Endothelial cell of umbilical vein (primary cell): ENCODE measurements at places on chromosomes 3 and 15.

DNA sequence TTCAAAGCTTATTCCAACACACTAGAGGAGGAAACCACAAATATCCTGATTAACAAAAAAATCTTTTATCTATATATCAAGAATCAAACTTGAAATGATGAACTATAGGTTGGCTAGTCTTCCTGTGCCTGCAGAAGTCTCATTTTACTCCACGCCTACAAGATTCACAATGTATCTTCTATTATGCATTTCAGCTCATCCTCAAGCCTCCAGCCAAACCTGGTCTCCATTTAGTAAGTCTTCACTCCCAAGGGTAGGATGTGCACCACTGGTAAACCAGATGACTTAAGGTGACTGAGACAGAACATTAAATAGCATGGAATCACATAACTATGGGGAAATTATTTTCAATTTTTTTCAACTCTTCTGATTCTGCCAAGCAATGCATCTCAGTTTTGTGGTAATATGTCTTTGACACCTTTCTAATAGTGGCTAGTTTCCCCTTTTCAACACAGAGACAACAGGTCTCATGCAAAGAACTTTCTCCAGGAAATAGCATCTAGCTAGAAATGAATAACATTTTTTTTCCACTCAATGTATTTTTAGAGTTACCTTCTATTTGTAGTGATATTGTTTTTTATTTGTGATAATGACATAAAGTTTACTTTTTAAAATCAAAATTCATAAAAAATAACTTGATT, 166.9 kb downstream of the TNIK start:
- H3K27ac ChIP-seq = no peak overlapping the region
- H3K36me3 ChIP-seq = no peaks in the 10 kb centered on the region
- no peak overlapping the region for H3K4me3 ChIP-seq

GRCh38 chr3:170585937-170586310, at the start of gene SLC7A14:
TSS of gene SLC7A14 (minus strand) at chr3:170586075. CDS start at chr3:170526936, 59,139 bp downstream.
- peaks cover 12% of the 10 kb centered on the region for H3K4me1 ChIP-seq
- no peak within 1 kb of the TSS for H3K27ac ChIP-seq
- H3K4me3 ChIP-seq = peak within 1 kb of the TSS; percentile 32
- peaks cover 33% of the 10 kb centered on the region for H3K27me3 ChIP-seq

GRCh38 chr15:64843991-64844390, 2.3 kb downstream of the PLEKHO2 start:
- H3K36me3 ChIP-seq = no peaks in the 10 kb centered on the region
- H3K4me3 ChIP-seq = no peak overlapping the region
- DNase-seq = no peak
- no peaks in the 10 kb centered on the region for H3K27me3 ChIP-seq
- H3K27ac ChIP-seq = no peak overlapping the region
- peaks cover 41% of the 10 kb centered on the region for H3K4me1 ChIP-seq

GRCh38 chr3:37762698-37763097, 99.0 kb upstream of the CTDSPL start:
- H3K27me3 ChIP-seq = no peaks in the 10 kb centered on the region
- H3K27ac ChIP-seq = no peak overlapping the region
- H3K36me3 ChIP-seq = no peaks in the 10 kb centered on the region

GRCh38 chr3:89368846-89369245, 261.4 kb downstream of the EPHA3 start:
- no peaks in the 10 kb centered on the region for H3K4me1 ChIP-seq
- H3K27ac ChIP-seq = no peak overlapping the region

DNA sequence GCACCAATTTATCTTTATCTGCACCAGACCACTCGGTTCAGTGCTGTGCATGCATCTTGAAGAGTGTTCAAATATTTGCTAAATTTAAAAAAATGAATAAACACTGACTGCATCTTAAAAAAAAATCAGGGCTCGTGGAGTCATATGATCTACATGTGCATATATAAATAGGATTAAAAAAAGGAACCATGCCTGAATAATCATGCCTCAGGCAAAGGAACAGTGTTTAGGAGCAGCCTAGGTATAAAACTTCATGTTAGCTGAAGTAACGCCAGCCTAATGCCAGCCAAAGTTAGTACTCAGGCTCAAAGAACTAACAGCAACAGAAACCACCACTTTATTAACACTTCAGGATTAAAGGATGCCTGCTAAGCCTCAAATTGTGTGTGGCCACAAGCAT, 9.5 kb downstream of the ABCC5 start:
- no peak for DNase-seq
- H3K27ac ChIP-seq = no peak overlapping the region
- H3K27me3 ChIP-seq = no peaks in the 10 kb centered on the region
- H3K36me3 ChIP-seq = no peaks in the 10 kb centered on the region
- peaks cover 15% of the 10 kb centered on the region for H3K4me1 ChIP-seq
- H3K4me3 ChIP-seq = no peak overlapping the region

GRCh38 chr3:145752576-145752975, 408.4 kb downstream of the PLOD2 start:
- no peak for DNase-seq
- H3K27ac ChIP-seq = no peak overlapping the region
- no peaks in the 10 kb centered on the region for H3K4me1 ChIP-seq

DNA sequence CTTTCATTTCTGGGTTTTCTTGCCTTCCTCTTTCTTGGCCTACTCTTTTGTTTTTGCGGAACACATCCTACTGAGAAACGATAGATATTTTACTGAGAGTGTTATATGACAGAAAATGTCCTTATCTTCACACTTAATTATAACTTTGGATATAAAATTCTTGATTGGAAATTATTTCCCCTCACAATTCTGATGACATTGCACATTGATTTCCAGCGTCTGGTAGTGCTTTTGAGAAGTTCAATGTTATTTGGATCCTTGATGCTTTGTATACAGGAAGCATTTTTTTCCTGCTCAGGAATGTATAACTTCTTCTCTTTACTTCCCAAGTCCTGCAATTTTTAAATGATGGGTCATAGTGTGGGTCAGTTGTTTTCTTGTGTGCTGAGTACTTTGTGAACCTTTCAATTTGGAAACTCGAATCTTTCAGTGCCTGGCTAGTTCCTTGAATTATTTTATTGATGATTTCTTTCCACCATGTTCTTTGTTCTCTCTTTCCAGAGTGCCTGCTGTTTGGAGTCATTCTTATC, 183.9 kb downstream of the PDCD6IP start:
- H3K4me1 ChIP-seq = no peaks in the 10 kb centered on the region
- no peak overlapping the region for H3K4me3 ChIP-seq
- H3K27me3 ChIP-seq = no peaks in the 10 kb centered on the region
- no peaks in the 10 kb centered on the region for H3K36me3 ChIP-seq

DNA sequence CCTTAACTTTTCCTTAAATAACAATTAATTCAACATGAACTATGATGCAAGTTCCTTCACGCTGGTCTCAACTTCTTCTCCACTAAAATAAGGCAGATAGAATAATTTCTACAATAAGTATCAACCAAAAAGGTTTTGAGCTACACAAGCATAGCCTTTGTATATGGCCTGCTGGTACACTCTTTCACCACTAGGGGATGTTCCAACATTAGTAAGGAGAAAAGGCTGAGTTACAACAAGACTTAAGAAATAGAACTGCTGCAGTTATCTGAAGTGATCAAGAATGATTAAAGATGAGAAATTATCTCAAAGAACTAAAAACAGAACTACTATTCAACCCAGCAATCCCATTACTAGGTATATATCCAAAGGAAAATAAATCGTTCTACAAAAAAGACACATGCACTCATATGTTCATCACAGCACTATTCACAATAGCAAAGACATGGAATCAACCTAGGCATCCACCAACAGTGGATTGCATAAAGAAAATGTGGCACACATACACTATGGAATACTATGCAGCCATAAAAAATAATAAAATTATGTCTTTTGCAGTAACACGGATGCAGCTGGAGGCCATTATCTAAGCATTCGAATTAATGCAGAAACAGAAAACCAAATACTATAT, 14.4 kb downstream of the ATP13A3 start:
- DNase-seq = peak; percentile 67
- no peaks in the 10 kb centered on the region for H3K36me3 ChIP-seq
- H3K4me1 ChIP-seq = peaks cover 3% of the 10 kb centered on the region
- no peak overlapping the region for H3K4me3 ChIP-seq
- H3K27me3 ChIP-seq = no peaks in the 10 kb centered on the region
- no peak overlapping the region for H3K27ac ChIP-seq

- DNase-seq = no peak
- peaks cover 30% of the 10 kb centered on the region for H3K36me3 ChIP-seq
- H3K27me3 ChIP-seq = no peaks in the 10 kb centered on the region
- no peak overlapping the region for H3K4me3 ChIP-seq
- H3K4me1 ChIP-seq = no peaks in the 10 kb centered on the region
- no peak overlapping the region for H3K27ac ChIP-seq
Observed at GRCh38 chr15:41048852-41049251, 67.2 kb downstream of the INO80 start.

DNA sequence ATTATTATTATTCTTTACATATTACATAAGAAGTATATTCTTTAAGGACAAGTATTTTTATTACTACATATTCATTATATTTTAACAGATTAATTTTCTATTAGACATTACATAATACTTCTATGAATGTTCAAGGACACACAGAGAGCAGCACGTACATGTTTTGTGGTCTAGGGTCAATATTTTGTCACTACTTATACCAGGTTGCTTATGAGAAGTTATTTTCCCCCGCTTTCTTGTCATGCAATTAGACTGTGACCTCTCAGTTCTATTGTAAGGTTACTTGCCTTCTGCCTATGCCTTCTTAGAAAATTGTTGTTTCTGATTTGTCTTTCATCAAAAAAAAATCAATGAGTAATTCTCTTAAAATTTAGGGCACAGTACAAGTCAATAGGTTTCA, 21.5 kb downstream of the BCHE start:
- no peak overlapping the region for H3K27ac ChIP-seq
- H3K36me3 ChIP-seq = no peaks in the 10 kb centered on the region
- H3K4me3 ChIP-seq = no peak overlapping the region
- DNase-seq = no peak
